GM13977 (cell line): ENCODE measurements at places on chromosomes 1 and 21.
A peak's percentile ranks its signal among the peaks of the same experiment; 100 is the strongest.

GRCh38 chr1:235368428-235368827 is 1.2 kb downstream of the TBCE start:
- no peak for DNase-seq

DNA sequence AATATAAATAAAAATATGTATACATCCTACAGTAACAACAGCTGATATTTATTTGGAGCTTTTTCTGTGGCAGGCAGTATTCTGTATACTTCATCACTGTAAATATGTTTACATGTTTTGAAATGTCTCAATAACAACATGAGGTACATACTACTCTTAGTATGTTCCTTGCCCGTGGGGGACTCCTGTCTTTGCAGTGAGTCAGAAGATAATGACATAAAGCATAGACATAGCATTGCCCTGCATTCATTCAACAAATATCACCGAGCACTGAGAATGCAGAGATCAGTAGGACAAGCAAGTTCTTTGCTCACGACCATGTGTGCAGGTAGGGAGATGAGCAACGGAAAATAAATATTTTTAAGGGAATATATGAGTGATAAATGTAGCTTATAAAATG is 246.5 kb downstream of the LTN1 start:
- DNase-seq = no peak

GRCh38 chr1:231990388-231990787 is 363.8 kb downstream of the DISC1 start:
- DNase-seq = no peak

DNA sequence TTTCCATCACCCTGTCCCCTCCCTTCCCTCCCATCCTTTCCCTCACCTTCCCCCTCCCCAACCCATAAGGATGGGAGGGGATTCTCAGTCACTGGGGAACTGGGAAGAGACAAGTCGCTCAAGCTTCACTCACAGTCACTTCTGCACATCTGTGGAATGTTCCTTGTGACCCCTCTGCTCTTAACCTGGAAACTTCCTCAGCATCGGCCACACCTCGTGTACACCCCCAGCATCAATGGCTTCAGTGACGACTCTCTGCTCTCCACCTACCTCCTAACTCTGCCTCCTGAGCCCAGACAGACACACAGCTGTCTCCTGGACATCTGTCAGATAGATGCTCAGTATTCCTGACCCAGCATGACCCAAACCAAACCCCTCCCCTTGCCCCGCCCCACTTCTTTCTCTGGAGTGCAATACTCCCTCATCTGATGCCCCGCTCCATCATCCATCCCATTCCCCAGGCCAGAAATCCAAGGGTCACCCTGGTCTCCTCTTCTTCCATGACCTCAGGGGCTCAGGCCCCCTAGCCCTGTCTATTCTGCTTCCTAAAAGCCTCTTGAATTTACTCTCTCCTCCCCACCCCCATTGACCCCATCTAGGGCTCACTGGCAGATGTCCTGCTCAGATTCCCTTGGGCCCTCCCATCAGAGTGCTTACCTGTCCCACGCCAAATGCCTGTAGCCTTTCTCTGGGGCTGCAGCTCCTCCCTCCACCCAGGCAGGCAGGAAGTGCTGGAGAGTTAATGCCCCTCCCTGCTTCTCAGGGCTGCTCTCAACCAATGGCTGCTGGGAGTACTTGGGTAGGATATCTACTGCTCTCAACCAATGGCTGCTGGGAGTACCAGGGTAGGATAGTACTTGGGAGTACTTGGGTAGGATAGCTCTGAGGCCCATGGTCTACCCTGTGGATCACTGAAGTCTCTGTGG is 83.1 kb upstream of the CSF3R start:
- DNase-seq = no peak

- DNase-seq = no peak
Observed at GRCh38 chr1:4395158-4395557, 259.3 kb upstream of the AJAP1 start.

- no peak for DNase-seq
Observed at GRCh38 chr1:53473463-53473862, 14.3 kb downstream of the DMRTB1 start.

DNA sequence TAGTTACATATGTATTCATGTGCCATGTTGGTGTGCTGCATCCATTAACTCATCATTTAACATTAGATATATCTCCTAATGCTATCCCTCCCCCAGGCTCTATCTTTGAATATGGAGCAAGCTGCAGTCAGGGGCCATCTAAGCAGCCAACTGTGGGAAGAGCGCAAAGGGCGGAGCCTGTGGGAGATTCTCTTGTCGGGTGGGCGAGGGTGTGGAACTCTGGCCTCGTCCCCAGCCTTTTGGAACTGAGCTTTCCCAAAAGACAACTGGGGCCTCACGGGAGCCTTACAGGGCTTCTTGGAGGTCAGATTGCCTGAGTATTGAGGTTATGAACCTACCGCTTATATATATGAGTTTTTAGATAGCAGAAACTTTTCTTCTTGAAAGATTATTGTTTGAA is 117.2 kb downstream of the HHAT start:
- DNase-seq = no peak

GRCh38 chr1:220730486-220730885 is 17.6 kb upstream of the MTARC2 start:
- DNase-seq = no peak

DNA sequence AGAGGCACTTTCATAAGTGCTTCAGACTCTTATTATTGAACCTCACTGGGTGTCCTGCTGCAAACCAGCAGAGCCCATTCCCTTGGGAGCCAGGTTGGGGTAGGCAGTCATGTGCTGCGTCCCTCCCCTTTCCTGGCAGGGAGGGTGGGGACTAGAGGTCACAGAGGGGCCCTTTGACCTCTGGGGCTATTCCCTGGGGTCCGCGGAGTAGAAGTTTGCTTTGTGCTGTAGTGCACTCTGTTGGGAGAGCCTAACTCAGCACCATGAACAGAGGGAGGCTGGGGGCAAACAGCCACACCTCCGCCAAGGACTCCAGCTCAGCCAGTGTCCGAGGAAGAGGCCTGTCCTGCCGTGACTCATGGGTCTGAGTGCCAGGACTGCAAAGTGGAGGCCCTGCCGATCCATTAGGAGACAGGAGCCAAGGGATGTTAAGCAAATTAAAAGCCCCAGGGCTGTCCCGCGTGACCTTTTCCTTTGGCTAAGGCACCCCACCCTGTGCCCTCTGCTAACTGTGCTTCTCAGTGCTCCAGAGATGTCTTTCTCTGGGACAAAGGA is 3.0 kb upstream of the IGSF21 start:
- DNase-seq = no peak

DNA sequence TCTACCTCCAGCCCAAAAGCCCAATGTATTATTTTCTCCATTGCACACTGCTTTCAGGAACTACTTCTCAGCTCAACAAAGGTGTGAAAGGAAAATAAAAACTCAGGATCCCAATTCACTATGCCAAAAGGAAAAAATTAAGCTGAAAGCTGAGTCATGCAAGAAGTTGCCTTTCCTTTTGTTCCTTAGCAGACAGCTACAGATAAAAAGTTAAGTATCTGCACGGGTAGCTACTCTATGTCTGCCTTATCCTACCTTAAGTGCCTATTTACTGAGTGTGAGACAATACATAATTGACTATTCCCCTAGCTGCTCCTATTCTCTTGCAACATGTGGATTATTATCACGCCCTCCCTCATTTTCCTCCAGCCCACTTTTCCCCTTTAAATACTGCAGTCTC is 84.1 kb downstream of the ADCY10 start:
- DNase-seq = no peak

DNA sequence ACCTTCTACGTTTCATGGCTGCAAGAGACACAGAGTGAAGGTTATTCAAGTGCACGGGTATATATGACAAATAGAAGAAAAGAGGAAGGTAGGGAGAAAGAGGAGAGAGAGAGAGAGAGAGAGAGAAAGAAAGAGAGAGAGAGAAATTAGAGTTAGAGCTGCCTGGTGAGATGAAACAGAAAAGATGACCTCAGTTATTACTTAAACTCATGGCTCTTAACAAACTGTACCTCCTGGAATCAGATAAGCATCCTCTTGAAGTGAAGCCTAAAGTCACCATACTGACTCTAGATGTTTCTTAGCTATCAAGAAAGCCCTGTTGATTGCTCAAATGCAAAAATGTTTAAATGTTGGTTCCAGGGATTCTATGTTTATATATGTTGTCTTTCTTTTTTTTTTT is 597.7 kb upstream of the ZP4 start:
- DNase-seq = no peak

- DNase-seq = no peak
Observed at GRCh38 chr1:155984341-155984740, 6.0 kb upstream of the ARHGEF2 start.

DNA sequence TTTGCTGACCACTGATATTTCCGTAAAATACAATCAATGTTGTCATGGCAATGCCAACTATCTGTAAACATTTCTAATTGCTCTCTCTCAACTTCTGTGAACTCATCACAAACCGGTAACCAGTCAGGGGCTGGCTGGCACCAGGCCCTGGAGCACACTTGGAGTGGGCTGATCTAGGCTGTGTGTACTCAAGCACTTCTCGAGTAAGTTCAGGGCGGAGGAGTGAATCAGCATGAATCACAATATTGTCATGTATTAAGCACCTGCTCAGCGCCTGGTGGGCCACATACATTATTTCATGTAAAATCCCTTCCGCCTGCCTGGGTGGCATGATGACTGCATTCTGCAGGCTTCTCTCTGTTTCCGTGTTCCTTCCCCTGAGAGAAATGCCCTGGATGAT is 212.4 kb downstream of the FOXD2 start:
- DNase-seq = no peak

DNA sequence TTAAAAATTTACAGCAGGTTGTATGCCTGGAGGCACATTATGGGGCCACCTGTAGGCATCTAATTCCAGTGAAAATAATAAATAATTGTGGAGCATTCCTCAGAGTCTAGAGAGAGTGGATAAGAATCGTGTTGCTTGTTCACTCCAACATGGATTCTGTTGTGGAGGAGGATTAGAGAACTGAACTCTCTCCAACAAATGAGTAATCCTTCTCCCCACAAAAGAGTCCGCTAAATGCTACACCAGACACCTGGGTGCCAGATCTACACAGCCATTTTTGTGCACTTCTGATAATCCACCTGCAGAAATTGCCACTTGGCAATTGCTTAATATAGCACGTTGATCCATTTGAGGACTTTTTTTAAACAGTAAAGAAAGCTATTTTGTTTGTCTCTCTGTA is 113.7 kb upstream of the DPYD start:
- no peak for DNase-seq

GRCh38 chr1:181150842-181151241 is 62.3 kb downstream of the IER5 start:
- DNase-seq = no peak

DNA sequence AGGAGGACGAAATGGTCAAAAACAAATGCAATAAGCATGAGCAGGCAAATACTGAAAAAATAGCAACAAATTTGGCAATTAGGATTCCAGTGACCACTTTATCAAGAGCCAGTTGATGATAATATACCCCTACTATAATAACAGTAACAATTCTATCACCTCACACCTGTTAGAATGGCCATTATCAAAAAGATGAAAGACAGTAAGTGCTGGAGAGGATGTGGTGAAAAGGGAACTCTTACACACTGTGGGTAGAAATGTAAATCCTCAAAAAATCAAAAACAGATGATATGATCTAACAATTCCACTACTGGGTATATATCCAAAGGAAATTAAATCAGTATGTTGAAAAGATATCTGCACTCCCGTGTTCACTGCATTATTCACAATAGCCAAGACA is 114.3 kb upstream of the GFI1 start:
- no peak for DNase-seq

- no peak for DNase-seq
Observed at GRCh38 chr1:58774027-58774426, 9.8 kb downstream of the JUN start.

GRCh38 chr1:39045231-39045630 is 19.1 kb downstream of the NDUFS5 start:
- DNase-seq = no peak

- no peak for DNase-seq
Observed at GRCh38 chr1:230876660-230877059, 8.3 kb upstream of the C1orf198 start.

DNA sequence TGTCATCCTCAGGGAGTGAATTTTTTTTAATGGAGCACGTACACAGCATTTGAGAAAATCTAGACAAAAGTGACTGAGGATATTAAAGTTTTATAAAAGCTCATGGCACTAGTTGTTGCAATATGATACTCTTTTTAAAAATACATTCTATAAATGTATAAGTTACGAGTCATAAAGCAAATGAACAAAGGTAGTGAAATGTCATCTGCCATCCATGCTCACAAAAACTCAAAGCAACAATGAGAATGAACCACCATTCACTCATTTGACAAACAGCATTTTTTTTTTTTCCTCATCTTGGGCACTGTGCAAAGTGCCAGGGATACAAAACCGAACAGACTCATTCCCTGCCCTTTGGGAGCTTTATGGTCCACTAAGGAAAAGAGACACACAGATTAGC is 38.7 kb downstream of the GPR137B start:
- no peak for DNase-seq

GRCh38 chr1:68904477-68904876 is 407.6 kb upstream of the DEPDC1 start:
- DNase-seq = no peak

DNA sequence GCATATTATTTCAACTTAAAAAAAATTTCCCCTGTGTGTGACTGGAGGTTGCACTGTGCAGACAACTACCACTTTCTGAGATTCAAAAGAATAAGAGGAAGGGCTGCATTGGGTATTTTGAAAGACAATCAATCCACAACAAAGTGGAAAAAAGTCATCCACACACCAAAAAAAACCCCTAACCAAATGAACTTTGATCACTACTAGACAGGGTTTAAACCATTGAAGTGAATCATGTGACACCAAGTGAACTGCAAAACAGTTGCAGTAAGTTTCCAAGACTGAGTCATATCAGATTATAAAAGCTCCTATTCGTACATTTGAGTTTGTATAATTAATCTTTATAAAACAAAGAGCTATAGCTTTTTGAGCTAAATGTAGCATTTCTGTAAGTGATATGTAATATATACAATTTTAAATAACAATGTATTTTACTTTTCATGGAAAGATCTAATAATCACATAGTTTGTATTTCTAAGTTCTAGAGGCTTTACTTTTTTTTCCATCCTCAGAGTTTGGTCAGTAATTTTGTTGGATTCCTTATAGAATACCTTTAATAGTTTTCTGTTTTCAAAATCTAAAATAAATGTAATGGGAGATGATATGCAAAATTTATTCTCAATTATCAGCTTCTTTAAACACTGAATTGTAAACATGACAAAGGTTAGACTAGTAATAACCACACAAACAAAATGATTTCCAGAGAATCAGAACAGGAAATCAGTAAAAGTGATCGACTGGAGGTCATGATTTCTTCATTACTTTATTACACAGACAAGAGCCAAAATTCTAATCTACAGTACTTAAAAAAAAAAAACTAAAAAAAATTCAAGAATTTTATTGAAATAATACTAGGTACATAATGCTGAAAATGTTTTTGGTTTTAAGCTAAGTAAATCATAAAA is 50.5 kb upstream of the GFI1 start:
- DNase-seq = peak; percentile 61

GRCh38 chr1:26378088-26378878 is 5.7 kb upstream of the ZNF683 start:
- DNase-seq = peak; percentile 79
